ENCODE measurements at places on chromosomes 12 and 14. TPM values are rescaled to one million over a fixed set of nuclear protein-coding genes. Genes with fewer than 3 reads are reported as not detected.

DNA sequence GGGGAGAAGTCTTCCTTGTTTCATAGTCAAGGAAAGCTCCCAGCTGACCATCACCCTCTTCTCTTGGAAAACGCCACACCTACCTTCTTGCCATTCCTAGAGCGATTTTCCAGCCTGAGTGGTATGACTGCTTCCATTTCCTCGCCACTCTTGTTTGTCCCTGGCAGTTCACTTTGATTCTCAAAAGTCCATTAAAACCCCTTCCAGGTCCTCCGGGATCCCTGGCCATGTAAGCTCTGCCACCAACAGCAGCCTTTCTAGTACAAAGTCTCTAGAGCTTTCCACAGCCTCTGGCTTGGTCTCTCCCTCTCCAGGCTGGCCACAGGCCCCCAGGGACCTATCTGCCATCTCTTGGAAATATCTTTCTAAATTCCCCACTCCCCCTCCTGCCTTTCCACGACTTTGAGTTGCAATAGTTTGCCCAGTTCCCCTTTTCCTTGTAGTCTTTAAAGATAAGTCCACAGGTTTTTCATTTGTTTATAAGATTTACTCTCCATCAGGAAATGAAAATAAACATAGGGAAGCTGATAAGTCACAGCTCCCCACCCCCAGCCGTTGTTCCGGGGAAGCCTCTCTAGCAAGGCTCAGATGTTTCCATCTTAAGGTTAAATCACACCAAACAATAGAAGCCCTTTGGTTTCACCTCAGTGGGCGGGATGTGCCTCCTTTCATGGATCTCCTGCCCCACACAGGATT, 42.9 kb upstream of the SINHCAF start:
- no peak for DNase-seq

DNA sequence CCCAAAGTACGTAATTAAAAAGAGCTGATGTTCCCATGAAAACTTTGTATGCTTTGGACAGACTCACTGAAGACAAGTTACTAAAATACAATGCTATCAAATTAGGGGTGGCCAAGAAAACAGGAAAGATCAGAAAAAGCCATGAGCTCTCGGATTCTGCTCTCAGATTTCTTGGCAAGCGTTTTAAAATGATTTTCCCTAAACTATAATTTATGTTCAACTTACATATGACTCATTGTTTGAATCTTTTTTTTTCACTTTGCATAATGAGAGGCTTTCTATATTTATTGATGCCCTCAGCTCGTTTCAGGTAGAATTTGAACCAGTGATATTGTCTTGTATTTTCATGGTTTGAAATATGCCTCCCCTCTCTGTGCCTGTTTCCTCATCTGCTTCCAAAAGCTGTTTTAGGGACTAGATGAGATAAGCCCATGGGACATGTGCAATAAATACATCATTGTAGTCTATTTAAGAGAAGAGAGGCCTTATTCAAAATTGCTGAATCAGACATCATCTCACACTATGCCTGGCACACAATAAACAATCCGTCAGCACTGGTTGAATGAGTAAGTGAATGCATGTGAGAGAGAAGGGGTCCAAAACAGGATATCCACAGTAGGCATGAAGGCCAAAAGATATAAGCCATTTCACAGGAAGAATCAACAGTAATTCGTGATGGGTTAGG, 4.7 kb upstream of the IPO8 start:
- DNase-seq, result no peak

DNA sequence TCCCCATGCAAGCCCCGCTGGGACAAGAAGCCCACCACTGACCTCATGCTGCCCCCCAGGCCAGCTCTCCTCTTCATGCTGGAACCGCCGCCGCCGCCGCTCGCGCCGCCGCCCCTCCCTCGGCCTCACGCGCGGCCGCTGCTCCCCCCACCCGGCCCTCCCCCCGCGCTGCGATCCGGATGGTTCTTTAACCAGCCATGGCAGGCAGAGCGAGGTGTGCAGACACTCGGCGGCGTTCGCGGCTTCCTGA, at the start of gene DCAF5:
Gene DCAF5, minus strand, starts transcription at position 218 of the 250 bp plus-strand sequence. Its CDS starts 141 bp downstream, at position 77.
- DNase-seq, result no peak

VRTN gene
- not detected for total RNA-seq

DNA sequence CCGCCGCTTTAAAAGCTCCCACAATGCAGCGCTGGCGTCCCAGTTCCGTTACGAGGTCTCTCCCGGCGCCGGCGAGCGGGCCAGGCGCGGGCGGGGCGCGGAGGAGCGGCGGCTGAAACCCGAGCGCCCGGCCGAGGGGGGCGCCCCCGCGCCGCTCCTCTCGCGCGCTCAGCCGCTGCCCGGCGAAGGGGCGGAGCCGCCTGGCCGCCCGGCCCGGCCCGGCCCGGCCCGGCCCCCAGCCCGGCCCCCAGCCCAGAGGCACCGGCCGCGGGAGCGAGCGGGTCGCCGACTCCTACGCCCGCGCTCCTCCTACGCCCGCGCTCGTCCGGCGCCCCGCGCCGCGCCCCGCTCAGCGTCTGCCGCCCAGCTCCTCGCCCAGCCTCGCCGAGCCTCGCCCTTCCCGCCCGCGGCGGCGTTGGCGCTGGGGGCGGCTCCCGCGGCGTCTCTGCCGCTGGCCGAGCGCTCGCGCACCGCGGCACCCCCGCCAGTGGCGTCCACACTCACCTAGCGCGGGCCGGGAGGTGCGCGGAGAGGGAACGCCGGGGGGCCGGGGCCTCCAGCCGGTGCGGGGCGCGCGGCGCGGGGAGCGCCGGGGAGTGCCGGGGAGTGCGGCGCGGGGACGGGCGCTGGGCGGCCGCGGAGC, at the start of gene RASSF8:
Gene RASSF8, plus strand, starts transcription at position 255 of the 643 bp plus-strand sequence. CDS start 96,662 bp downstream, outside the sequence.
- DNase-seq, result peak; percentile 65

- DNase-seq, result no peak
Observed at GRCh38 chr14:57262117-57262516, 6.6 kb downstream of the EXOC5 start.

DNA sequence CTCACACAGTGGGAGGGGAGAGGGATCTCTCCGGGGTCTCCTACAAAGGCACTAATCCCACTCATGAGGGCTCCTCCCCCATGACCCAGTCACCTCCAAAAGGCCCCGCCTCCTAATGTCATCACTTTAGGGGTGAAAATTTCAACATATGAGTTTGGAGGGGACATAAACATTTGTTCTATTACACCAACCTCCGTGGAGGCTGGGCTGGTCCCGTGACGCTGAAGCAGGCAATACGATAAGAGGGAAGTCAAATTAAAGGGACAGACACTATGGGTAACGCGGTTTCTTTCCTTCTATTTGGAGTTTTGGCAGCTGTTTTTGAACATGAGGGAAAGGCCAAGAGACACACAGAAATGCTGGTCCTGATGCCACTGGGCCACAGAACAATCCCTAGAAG, 175.7 kb upstream of the VASH1 start:
- DNase-seq, result no peak

COCH gene
- total RNA-seq, result 2.2 TPM

GRCh38 chr12:123948401-123948795, 24.2 kb downstream of the CCDC92 start:
- DNase-seq, result no peak

DNA sequence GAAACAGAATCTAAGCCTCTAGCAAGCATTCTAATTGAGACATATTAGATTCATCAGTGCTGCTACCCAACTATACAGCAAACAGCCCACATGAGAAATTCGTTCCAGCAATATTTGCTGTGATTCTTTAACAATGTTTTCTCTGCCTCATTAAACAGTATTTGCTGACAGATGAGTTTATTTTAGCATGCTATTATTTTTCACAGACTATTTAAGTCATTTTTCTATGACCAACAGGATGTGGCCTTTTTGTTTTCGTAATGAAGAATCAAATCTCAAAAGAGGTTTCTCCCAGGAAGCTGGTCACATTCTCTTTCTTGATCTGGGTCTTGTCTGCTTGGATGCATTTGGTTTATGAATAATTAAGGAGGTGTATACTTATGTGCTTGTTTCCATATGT, 23.2 kb upstream of the SERPINA12 start:
- DNase-seq, result no peak

DNA sequence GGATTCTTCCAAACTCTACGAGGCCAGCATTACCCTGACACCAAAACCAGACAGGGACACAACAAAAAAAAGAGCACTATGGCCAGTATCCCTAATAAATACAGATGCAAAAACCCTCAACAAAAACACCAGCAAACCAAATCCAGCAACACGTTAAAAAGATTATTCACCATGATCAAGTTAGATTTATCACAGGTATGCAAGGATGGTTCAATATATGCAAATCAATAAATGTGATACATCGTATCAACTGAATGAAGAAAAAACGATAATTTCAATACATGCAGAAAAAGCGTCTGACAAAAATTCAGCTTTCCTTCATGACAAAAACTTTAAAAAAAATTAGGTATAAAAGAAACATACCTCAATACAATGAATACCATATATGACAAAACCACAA, 99.9 kb downstream of the CEP83 start:
- no peak for DNase-seq

ANO4 gene
- not detected for total RNA-seq

GARIN6 gene
- total RNA-seq, result not detected

DNA sequence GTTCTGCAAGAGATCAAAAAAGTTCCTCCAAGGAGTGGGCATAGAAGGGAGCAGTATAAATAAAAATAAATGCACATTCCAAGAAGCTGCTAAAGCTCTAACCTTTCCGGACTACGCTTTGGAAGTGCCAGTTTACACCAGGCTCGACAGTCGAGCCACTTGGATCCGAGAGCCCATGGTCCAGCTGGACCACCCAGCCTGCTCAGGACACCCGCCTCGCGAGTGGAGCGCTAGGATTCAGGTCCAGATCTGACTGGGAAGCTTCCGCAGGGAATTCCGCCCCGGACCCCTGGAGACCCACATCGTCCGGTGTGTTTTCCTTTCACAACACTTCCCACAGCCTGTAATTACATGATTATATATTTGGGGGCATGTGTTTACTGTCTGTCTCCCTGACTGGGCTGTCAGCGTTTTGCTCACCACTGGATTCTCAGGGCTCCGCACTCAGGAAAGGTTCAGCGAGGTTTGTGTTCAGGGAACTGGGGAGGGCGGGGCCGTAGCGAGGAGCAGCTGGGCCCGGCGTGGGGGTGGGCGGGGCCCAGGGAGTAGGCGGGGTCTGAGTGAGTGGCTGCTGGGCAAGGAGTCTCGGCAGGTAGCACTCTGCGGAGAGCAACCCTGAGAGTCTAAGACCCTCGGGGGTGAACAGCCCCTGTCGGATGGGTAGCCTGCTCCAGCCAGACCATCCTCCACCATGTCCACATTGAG, 52.3 kb upstream of the TMEM263 start:
- peak; percentile 83 for DNase-seq

DNA sequence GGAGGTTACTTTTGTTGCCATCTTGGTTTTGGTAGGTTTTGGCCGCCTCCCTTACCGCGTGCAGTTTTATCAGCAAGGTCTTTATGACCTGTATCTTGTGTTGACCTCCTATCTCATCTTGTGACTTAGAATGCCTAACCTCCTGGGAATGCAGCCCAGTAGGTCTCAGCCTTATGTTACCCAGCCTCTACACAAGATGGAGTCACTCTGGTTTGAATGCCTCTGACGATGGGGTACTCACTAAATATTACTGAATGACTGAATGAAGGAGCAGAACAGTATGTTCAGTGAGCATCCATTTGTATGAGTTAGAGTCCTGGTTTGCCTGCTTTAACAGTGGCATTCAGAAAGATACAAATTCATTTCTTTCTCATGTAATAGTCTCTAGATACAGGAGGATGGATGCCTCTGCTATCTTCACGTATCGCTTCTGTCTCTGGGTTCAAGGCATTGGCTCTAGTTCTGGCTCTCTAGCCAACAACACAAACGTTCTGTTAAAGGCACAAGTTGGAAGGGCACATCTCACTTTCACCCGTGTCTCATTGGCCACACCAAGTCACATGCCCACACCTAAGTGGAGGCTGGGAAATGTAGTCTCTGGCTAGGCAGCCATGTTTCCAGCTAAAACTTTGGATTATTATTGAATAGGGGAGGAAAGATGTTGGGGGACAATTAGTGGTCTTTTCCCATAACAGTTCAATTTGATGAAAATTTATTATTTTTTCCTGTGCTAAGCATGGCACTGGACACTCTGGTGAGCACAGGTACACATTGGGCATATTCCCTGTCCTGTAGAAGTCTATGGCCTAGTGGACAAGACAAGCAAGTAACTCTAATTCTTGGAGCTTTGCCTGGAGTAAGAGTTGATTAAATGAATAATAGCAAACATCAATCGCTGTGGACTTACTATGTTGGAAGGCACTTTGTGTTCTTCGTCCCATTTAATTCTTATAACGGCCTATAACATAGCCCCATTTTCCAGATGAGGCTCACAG, 75.2 kb upstream of the RPH3A start:
- no peak for DNase-seq

EGLN3 gene
- 14.4 TPM for total RNA-seq

GRCh38 chr12:6816598-6816997, 5.0 kb upstream of the GPR162 start:
- DNase-seq, result no peak

DNA sequence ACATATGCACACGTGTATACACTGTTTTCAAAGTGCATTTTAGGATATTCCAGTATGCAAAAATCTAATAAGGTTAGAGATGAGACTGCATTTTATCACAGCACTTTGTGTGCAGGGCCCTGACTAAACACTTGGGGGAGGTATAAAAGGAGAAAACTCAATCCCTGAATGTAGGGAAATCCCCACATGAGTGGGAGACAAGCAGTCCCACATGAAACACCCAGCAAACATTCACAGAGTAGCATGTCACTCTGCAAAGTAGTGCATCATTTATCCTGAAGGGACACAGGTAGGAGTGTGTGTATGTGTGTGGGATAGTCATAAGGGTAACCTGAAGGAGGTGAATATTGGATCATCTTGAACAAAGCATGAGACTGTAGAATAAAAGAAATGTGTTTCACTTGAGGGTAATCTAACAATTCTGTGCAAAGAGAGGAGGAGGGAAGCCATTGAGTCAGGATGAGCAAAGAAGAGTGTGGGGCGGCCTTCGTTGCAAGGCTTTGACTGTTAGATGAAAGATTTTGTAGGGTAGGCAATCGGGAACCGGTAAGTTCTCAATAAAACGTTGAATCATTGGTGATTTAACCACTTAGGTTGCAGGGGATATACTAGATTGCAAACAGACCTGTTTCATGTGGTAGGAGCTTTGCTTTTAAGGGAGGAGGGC, 2.9 kb downstream of the PRPF40B start:
- no peak for DNase-seq

DHRS4 gene
- 17.1 TPM for total RNA-seq

GRCh38 chr12:106387848-106388377, 30.4 kb downstream of the POLR3B start:
- no peak for DNase-seq

DNA sequence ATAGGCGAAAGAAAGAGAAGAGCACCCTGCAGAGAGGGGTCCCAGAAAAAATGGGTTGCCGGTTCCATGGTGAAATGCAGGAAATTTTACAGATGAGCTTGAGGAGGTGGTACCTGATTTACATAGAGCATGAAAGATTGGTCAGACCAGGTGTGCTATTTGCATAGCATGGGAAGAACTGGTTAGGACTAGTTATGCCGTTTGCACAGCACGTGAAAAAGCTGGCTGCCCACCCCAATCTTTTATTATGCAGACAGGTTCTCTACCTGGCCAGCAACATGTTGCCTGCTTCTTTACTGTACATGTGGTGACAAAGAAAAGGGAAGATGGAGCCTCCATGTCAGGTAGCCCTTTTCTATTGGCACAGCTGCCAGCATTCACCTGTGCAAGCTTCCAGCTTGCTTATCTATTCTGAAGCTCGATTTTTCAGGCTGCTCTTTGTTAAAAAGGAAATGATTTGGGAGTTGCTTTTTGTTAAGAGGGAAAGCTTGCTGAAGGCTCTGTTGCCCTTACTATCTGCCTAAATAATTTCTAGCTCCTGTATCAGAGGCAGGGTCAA, 62.9 kb upstream of the ELK3 start:
- DNase-seq, result no peak

All from activated naive CD8-positive, alpha-beta T cell treated with anti-CD3 and anti-CD28 coated beads, Interleukin-2, amount 10 ng/mL, durations not matched to agents 7 days and 5 days (primary cell).